M059J (cell line): ENCODE measurements at places on chromosomes 3 and 15.

GRCh38 chr15:81751816-81752545 lies 293.8 kb downstream of the MEX3B start:
- no peak for DNase-seq

GRCh38 chr15:64105113-64105704 lies 9.4 kb downstream of the SNX1 start:
- no peak for DNase-seq

DNA sequence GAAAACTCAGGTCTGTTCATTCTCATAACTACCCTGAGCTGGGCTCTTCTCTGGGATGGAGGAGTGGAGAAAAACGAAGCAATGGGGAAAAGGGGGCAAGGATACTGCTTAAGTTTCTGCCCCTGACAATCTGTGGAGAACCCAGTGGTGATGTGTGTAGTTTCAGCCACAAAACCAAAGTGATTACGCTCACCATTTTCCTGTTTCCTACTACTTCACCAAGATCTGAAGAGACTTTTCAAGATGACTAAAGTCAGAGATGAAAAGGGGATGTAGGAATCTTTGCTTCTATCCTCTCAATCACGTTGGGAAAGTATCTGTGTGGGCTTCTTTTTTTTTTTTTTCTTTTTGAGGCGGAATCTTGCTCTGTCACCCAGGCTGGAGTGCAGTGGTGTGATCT lies 8.3 kb upstream of the UBE2E1 start:
- DNase-seq: no peak

GRCh38 chr3:27861046-27862036 lies 139.2 kb upstream of the EOMES start:
- no peak for DNase-seq

DNA sequence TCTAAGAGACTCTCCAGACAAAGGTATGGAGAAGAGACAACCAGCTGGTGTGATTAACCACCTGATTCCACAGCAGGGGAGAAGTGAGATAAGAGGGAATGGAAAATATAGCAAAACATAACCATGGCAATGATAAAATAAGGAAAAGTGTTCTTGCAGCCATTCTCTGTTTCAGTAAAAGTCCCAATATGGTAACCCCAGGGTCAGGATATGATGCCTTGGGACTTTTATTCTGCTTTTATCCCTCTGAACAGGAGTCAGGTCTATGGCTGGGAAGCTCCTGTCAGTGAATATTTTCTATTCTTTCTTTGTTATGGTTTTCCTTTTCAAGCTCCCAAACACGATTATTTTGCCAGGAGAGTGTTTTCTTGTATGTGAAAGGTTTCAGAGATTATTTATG lies 94.2 kb downstream of the SLC9A9 start:
- no peak for DNase-seq

- peak; percentile 51 for DNase-seq
Observed at GRCh38 chr15:61051569-61052031, 177.5 kb downstream of the RORA start.

DNA sequence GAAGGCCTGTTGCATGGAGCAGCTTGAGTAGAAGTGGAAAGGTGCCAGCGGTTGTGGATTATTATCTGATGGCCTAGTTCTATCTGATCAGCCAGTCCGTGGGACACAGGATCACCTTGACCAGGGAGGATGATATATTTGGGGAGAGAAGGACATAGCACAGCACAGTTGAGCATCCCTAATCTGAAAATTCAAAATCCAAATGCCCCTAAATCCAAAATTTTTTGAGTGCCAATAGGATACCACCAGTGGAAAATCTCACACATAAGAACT lies 6.0 kb downstream of the CSPG4 start:
- no peak for DNase-seq

DNA sequence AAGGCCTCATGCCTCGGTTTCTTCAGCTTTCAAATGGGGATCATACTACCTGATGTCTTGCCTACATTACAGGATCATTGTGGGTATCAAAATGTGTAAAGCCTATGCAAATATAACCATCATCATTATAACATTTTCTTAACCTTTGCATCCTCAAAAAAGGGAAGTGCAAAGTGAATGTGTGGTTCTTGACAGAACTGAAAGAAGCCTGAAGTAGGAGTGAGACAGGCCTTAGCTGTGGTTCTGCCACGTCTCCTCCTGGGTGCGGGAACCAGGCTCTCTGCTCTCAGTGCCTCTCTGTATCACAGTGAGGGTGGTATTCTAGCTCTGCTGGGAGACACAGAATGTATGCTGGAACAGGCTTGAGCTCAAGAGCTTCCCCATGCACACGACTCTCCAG lies 316.9 kb upstream of the ICE2 start:
- no peak for DNase-seq

DNA sequence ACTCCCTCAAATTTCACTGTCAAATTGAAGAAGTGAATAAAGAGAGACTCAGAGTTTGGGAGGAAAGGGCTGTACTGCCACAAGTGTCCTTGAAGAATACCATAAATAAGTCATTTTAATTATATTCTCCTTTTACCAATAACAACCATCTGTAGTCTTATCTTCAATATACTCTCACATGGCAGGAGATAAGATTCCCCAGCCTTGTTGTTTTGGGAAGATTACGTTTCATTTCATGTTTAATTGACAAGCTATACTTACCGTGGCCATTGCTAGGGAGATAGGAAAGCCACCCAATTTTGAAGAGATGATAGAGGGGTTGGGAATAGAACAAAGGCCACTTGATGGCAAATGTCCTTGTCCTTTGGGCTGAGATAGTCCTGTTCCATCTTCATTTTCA lies 2.3 kb downstream of the MINDY4B start:
- DNase-seq: no peak

DNA sequence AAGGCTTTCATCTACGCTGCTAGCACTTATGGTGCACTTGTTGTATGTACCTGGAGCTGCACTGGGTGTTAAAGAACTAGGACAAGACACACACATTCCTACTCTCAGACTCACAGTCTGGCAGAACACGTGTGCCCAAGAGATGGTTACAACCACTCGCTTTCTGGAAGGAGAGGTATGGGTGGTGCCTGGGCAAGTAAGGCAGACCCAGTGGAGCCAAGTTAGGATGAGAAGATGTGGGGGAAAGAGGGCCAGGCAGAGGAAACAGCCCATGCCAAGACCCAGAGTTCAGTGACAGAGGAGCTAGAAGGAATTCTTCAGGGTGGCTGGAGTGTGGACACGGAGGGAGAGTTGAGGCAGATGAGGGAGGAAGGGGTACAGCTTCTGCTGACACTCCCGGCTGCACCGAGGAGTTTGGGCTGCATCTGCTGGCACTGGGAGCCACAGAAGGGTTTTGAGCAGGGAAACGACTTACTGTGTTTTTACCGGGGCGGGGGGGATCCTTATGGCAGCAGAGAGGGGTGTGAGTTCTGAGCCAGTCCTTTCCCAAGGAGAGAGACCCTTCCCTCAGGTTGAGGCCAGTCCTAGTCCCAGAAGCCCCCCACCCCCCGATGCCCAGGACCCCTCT lies 59.0 kb downstream of the GRIP2 start:
- DNase-seq: no peak

DNA sequence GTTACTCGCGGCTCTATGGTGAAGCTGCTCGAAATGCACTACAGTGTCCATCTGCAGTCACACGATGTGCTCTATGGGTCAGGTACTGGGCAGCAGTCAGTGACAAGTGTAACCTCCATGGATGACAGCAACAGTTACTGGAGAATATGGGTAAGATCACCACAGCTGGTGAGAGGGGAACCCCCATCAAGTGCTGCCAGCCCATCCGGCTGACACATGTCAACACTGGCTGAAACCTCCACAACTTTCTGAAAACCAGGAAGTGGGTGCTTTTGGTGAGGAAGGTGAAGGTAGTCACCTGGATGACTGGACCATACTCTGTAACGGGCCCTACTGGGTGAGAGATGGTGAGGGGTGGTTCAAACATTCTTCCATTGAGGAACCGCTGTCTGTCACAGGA lies 87.4 kb upstream of the C15orf39 start:
- DNase-seq: no peak

DNA sequence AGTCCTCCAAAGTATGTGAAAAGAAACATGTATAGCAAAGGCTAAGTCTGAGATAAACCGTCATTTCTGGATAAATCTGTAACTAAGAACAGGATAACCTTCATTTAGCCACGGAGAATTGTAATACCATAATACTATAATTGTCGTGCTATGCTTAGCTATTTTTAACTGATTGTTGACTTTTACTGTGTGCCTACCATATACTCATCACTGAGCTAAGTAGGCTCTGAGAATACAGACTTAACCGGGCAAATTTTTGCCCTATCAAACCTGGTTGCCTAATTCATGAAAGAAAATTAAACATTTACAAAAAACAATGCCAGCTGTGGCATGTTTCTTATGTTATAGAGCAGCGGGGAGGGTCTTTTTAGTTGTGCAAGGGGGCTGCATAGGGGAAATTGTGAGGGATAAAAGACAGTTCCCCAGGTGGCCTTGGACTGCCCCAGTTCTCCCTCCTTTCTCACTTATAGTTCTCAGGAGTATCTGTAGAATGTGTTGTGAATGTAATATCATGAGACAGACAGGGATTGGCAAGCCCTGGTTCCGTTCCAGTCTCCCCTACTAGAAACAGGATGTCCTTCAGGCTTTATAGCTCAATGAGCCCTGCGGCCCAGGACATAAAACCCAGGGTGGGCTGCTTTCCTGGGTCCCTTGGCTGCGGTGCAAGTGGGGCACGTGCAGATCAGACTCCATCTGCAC lies 318.5 kb downstream of the GBE1 start:
- DNase-seq: no peak

DNA sequence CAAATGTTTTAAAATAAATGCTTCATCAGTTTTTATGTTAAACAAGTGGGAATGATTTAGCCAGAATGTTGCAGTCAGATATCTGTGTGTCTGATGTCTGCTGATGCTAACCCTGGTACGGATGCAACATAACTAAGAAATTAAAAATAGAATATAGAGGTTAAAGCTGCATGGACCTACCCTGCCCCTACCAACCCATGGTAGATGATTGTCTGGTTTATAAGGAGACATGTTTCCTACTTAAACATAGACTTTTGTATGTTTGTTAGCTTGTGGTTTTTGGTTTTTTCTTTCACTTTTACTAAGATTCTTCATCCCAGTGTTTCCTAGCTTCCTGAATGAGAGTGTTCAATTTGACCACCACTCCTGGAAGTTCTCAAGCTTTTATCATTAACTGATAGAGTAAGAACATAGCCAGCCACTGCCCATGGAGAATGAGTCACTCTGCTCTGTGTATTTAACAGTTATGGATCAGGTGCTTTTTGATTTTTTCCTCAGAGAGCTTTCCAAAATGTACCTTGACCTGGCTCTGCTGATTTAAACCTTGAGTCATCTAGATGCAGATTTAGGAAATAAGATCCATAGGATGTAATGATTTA lies 70.7 kb upstream of the VEPH1 start:
- DNase-seq: peak; percentile 68

GRCh38 chr3:102112704-102113230 lies 263.5 kb downstream of the NFKBIZ start:
- no peak for DNase-seq

DNA sequence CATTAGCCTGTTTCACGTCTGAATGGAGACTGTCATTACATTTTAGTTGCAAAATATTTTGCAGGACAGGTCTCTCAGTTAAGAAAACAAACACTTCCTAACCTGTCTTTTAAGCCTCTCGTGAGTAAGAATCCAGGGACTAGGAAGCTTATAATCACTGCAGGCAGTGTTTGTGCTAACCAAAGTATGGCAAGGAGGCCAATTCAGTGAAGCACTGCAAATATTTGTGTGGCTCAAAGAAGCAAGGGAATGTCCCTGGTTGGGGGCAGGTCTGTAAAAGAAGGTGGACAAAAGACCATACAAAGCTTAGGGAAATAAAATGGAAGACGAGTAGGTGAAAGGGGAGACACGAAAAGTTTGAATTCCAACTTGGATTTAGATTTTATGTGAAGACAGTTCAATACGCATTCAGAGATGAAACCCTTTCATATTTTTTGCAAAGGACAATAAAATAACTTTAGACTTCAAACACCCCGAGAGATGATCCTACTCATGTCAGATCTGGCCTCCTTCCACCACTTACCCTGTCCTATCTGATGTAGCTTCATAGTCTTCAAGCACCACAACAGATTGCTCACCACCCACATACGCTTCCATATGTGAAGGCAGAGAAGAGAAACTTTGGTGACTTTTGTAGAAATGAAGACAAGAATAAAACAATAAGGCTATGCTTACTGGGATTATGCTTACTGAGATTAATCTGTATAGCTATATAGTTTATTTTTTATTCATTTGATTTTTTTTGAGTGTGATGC lies 240.9 kb downstream of the TUSC7 start:
- DNase-seq: no peak

GRCh38 chr15:44668921-44669320 lies 5.5 kb upstream of the SPG11 start:
- DNase-seq: no peak

- DNase-seq: no peak
Observed at GRCh38 chr3:85821130-85821756, 862.5 kb downstream of the CADM2 start.

DNA sequence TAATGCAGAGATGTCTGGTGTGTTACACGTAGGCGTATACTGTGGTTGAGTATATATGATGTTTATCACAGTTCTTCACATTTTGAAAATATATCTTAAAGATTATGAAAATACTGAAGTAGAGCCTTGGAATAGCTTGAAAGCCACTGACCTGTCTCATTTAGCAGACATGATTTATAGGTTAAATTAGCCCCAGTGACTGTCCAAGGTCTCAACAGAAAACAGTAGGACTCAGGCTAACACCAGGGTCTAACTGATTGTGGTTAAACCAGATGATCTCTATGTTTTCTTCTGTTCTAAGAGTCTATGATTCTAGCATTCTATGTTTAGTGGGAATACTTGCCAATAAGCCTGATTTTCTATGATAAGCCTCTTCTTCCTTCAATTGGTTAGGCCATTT lies 166.4 kb upstream of the NR2E3 start:
- DNase-seq: no peak

- DNase-seq: no peak
Observed at GRCh38 chr15:51302480-51302879, 35.9 kb downstream of the CYP19A1 start.

DNA sequence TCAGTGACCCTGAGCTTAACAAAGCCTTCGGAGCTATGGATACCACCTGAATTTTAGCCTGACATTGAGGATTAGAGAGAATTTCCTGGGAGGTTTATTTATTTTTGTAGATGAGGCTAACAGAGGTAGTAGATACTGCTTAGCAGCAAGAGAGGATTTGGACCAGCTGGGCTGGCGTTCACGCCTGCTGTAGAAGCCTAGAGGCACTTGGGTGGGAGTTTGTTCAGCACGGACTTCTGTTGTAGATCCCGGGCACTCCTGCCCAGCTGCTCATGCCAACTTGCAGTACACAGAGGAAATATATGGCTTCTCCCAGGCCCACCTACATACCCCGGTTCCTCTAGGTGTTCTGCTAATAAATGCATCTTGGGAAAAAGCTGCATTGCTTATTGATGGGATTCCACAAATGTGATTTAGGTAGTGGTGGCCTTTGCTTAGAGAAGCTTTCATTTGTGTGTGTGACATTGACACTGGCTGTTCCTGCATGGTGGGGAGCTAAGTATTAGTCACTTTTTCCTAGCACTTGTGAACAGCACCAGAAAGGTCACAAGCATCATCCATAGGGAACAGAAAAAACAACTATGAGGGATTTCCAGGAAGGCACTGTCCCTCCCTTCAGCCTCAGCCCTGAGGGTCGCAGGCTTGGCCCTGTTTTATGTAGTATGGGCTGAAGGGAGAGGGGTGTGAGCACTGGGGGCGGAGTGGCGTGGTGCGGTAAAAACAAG lies 324.8 kb upstream of the LRRFIP2 start:
- no peak for DNase-seq
